ENCODE measurements at places on chromosomes 1 and 21.

DNA sequence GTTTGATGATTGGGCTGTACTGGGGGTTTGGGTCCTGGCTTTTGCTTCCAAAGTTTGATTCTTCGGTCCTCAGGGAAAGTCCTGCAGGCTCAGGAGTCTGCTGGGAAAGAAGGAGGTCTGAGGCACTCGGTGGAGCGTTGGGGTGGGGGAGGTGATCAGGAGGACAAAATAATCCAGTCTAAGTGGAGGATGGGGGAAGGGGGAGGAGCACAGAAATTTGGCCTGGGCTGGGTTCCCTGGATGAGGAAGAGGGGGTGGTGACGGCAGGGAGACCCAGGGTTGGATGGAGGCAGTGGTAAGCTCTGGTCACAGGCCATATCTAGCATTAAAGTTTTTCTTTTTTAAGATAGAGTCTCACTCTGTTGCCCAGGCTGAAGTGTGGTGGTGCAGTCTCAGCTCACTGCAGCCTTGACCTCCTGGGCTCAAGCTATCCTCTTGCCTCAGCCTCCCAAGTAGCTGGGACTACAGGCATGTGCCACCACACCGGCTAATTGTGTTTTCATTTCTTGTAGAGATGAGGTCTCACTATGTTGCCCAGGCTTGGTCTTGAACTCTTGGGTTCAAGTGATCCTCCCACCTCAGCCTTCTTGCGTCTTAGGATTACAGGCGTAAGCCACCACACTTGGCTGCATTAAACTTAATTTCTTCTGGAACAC is 6.8 kb downstream of the SH2D2A start:
- no peak for DNase-seq

GRCh38 chr21:35664683-35665082 is 395.6 kb downstream of the SETD4 start:
- DNase-seq, result no peak

GRCh38 chr1:208149776-208150514 is 94.2 kb downstream of the PLXNA2 start:
- DNase-seq, result no peak

- no peak for DNase-seq
Observed at GRCh38 chr1:46072975-46073374, 59.5 kb downstream of the PIK3R3 start.

DNA sequence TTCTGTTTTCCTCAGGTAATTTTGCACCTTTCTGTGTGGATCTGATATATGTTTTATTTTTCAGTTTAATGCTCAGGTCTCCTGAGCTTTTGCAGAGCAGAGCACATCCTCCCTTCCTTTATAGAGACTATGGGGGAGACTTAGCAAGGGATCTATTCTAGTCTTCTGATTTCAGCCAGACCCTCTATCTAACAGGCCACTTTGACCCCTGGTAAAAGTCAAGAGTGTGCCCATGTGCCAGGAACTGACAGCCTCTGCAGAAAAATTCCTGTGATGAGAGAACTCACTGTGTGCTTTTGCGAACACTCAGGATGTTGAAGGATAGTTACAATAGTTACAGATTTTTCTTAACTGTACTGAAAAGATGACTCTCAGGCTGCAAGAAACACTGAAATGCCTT is 123.3 kb downstream of the NOS1AP start:
- no peak for DNase-seq

- peak; percentile 15 for DNase-seq
Observed at GRCh38 chr1:85091671-85092280, 43.5 kb upstream of the MCOLN3 start.

DNA sequence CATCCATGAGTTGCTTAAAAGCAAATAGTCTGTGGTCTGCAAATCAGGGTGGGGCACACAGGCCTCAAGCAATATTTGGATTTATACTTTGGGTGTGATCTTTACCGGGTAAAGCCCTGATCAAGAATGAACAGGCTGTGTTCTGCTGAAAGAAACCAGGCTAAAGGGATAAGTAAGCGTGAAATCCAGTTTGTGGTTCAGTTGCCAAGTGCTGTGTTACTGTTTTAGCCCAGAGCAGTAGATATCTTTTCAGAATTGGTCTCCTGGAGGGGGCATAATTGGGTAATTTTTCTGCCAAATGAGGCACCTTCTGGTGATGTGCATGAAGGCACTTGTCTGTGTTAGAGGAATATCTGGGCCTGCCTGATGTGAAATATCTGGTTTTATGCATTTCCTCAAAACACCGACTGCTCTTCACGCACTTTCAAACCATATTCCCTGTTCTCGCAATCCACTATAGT is 21.4 kb downstream of the AIM2 start:
- no peak for DNase-seq

GRCh38 chr1:185896863-185897262 is 162.7 kb downstream of the HMCN1 start:
- no peak for DNase-seq

DNA sequence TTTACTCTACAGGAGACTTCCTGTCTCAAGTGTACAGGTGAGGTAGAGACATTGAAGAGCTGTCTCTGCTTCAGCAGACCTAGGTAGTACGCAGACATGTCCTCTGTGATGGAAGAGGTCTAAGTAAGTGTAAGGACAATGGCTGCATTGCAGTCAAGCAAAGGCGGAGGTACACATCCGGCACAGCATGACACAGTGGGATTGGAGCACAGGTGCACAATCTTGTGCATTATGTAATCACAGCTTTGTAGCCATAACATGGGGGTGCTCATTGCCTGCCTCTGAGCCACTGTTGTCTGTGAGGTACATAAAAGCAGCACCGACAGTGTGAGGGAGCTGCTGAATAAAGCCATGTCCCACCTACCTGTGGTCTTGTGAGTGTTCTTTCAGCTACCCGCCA is 66.4 kb upstream of the CCDC190 start:
- no peak for DNase-seq

GRCh38 chr1:181140891-181141290 is 52.4 kb downstream of the IER5 start:
- DNase-seq, result no peak

- no peak for DNase-seq
Observed at GRCh38 chr1:79215311-79215710, 208.8 kb upstream of the ADGRL4 start.

GRCh38 chr1:84370831-84371394 is 27.4 kb upstream of the DNASE2B start:
- no peak for DNase-seq

DNA sequence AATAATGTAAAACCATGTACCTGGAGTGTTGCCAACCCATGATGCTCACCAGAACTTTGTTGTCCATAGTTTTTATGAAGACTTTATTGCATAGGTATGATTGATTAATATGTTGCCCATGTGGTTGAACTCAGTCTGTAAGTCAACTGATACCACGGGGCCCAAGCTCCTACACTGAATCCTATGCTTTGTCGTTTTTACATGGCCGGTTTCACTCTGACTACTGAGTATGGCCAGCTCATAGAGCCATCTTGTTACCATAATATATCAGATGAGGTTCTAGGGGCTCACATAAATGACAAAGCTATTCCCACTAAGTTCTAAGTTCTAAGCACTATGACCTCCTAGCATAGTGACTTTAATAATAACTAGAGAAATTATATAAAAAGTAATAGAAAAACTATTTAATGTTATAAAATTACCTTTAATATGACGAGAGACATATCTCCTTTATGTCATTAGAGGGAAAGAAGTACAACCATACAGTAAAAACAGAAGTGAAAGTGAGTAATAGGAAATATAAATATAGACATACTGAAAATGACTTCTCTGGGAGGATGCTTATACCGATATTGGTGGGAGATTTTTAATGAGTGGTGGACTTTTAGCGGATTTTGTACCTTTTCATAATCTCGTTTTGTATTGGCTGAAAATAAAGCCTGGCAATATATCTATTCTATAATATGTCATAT is 983.4 kb upstream of the PRMT6 start:
- DNase-seq, result no peak

- DNase-seq, result no peak
Observed at GRCh38 chr1:17563494-17564281, 24.2 kb downstream of the ARHGEF10L start.

DNA sequence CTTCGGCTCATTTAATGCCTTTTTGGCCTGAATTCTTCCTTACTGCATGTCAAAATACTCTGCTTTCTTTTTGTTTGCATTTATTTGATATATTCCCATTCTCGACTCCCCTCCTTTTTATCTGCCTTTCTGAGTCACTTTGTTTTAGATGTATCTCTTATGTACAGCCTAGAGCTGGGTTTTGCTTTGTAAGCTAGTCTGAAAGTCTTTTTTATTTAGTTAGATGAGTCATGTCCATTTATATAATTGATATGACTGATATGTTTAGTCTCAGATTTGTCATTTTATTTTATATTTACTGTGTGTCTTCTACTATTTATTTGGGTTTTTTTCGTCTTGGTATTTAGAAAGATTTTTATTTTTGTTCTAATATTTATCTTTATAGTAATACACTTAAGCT is 33.6 kb upstream of the GNG5 start:
- no peak for DNase-seq

DNA sequence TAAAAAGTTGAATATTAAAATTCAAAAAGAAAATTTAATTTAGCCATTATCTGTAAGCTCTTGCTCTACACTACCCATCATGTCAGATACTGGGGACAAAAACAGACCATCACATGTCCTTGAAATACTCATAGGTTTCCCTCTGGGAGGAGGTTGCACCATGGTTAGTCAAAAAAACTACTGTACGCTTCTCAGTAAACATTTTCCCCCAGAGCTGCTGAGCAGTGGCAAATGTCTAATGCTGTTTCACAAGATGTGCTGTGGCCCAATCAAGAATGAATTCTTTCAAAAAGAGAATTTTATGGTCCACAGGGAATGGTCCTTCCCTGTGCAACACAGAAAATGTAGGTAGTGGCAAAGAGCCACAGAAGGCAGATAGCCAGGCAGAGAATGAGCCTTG is 6.1 kb downstream of the SLC25A24 start:
- DNase-seq, result no peak

- no peak for DNase-seq
Observed at GRCh38 chr1:8580566-8580965, 236.9 kb downstream of the RERE start.

Data from activated naive CD4-positive, alpha-beta T cell treated with anti-CD3 and anti-CD28 coated beads, Interleukin-2, amount 50 U/mL, for 72 hours (primary cell).